ENCODE measurements at places on chromosomes 7 and 10.

- DNase-seq = peak; percentile 89
Observed at GRCh38 chr10:15088428-15089261, at the start of gene ACBD7. Gene ACBD7 (minus strand): TSS chr10:15088776. CDS start chr10:15088728, 48 bp downstream.

- no peak for DNase-seq
Observed at GRCh38 chr10:130642926-130643325, 506.7 kb downstream of the GLRX3 start.

DNA sequence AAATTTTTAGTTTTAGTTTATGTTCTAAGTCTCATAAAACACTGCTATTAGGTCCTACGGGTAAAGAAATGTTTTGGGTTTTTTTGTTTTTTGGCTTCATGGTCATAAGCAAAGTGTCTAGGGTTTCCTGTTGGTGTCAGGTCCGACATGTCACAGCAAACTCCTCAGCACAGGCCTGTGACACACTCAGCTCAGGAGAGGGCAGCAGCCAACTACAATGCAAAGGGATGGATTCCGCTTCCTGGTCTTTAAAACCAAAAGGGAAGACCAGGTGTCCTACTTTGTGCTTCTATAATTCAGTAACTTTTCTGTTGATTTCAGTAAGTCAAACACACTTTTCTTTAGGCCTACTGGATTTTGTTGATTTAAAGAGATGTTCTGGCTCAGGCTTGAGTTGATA is 83.8 kb upstream of the MACROH2A2 start:
- DNase-seq = peak; percentile 28

DNA sequence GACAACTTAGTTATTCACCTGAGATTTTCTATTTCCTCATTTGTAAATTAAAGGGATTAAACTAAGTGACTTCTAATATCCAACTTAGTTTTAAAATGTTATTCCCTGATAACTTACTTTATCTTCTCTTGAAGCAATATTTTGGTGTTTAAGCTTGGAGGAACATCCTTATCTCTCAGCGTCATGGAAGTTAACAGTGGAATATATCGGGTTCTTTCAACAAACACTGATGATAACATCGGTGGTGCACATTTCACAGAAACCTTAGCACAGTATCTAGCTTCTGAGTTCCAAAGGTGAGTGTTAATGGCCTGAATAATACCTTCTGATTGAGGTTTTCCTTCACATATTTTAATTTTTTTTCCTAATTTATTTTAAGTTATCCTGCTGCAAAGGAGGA is 14.1 kb downstream of the HSPA14 start:
- no peak for DNase-seq

DNA sequence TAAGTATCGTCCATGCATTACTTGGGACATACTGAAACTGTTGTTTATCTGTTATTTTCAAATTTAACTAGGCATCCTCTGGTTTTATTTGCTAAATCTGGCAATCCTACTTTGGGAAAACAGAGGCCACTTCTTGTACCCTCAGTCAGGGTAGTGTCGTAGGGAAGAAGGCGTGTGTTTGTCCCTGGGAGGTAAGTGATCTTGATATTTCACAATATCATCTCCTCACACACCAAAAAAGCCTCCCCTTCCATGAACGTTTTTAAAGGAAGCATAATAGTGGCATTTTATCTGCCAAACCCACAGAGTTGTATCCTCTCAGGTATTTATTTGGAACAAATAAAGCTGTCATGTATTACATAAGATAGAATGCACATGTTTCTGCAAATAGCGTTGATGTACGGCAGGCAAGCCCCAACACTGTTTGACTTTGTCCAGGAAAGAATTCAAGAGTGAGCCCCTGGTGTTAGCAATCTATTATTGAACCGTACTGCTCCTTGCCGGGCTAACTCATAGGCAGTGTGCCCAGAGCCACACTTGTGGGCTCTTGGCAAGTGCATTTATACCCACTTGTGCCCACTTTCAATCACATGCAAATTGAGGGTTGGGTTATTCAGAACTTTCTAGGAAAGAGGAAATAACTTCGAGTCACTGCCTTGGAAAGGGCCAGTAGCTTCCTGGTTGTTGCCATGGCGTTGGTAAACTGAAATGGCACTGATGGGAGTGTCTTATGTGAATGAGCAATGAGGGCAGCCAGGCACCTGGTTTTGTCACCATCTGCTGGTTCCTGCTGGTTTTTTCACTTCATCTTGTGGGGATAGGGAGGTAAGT is 266.0 kb downstream of the USP6NL start:
- DNase-seq = peak; percentile 33

DNA sequence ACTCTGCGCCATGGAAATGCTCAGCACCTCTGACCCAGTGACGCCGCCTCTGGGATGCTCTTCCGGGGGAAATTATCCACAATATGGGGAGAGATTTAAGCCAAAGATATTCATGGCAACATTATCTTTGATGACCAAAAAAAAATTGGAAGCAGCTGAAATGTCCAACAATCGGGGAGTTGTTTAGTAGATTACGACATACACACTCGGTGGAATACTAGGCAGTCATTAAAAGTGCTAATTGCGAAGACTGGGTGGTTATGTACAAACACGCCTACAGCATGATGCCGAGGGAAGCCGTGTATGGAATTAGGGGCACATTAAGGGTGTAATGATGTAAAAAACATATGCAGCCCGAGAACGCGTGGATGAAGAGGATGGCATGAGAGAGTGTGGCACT is 75.2 kb downstream of the UNCX start:
- DNase-seq = no peak

GRCh38 chr10:121998462-121998861 is 9.5 kb downstream of the TACC2 start:
- no peak for DNase-seq

- peak; percentile 96 for DNase-seq
Observed at GRCh38 chr7:219581-220150, 27.3 kb downstream of the FAM20C start.

- no peak for DNase-seq
Observed at GRCh38 chr7:1700086-1700485, 30.0 kb downstream of the ELFN1 start.

DNA sequence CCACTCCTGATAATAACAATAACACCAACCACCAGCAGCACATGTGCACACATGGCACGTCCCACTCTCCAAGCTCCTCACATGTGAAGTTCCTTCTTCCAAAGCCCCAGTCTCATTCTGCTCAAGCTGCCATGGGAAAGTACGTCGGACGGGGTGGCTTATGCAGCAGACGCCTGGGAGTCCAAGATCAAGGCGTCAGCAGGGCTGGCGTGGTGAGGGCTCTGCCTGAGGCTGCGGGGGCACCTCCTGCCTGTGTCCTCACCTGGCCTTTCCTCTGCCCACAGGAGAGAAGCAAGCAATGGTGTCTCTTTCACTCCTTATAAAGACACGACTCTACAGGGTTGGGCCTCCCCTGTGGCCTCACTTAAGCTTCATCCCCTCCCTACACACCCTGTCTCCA is 68.8 kb upstream of the INSIG1 start:
- no peak for DNase-seq

GRCh38 chr7:43004082-43004481 is 71.9 kb downstream of the MRPL32 start:
- DNase-seq = no peak

- DNase-seq = no peak
Observed at GRCh38 chr7:132521423-132521822, 54.8 kb downstream of the PLXNA4 start.

- DNase-seq = no peak
Observed at GRCh38 chr10:124650263-124650662, 93.9 kb downstream of the FAM53B start.

DNA sequence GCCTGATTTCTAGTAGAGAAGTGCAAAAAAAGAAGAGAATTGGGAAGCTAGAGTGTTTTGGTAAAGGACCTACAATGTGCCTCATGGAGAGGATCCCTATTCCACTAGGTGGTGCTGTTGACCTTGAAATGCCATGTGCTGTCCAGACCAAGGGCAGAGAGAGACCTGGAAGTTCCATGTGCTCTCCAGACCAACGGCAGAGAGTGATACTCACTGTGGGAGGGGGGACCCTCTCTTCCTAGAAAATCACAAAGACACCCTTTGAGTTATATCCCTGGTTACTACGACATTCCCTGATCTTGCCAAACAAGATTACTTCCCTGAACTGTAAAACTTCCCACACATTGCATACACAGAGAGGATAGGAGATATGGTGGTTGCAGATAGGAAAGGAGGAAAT is 212.7 kb upstream of the ZNF804B start:
- DNase-seq = peak; percentile 58

- no peak for DNase-seq
Observed at GRCh38 chr10:43225004-43225786, 41.7 kb downstream of the RASGEF1A start.

DNA sequence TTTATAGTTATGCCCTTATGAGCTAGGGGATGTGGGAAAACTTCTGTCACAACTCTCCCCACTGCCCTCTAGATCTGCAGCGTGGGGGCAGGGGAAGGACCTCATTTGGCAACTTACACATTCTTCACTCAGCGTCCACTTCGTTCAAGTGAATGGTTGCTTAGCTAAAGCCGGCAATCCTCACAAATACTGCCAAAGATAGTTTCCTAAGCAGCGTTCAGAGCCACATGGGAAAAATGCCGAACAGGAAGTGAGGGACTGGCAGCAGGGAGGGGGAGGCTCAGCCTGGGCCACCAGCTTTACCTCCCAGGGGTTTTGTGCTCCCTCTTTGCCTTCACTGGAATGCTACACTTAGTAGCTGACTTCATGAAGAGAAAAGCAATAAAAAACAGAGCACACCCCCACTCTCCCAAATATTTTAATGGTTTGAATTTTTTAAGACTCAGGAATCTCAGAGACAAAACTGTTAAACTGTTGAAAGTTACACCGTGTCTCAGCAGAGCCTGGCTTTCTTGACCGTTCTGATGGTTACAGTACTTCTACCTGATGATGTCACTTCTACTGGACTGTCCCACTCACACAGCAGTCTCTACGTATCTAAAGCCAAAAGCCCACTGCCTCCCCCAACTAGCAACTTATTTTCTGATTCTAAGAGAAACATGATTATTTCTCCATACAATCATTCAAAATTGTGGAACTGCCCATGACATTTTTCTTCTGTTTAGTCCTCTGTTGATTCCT is 10.4 kb downstream of the GRM3 start:
- peak; percentile 1 for DNase-seq

- DNase-seq = no peak
Observed at GRCh38 chr10:3169673-3170072, 2.9 kb downstream of the PITRM1 start.

GRCh38 chr10:7593063-7593462 is 73.7 kb downstream of the ITIH5 start:
- DNase-seq = no peak

DNA sequence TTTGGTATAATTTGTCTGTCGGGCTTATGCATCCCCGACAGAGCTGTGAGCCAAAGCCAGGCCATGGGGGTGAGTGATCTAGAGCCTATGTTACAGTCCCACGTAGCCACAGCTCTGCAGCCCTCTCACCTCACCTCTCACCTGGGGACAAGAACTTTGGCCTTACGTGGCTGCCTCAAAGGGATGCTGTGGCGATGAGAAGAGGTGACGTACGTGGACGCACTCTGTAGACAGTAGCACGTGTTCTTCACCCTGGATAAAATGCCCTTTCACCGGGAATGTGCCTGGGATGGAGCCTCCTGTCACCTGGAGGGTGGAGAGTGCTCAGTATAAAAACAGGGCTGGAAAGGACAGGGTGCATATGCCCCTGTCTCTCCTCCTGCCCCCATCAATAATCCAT is 5.5 kb downstream of the HKDC1 start:
- DNase-seq = no peak

DNA sequence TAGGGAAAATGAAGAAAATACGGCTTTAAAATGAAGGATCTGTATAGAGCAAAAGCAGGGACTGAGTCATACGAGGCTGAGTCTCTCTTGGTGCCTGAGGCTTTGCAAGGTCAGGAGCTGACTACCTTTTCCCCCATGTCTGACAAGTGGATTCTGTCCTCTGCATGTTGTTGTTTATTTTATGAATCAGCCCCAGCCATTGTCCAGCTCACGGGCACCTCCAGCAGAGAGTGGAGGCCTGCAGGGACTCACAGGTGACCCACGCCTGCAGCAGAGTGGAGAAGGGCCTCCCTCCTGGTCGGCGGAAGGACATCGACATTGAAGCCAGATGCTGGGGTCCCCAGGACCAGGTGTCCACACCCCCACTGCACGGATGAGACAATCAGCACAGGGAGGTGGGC is 233.9 kb downstream of the WDR37 start:
- DNase-seq = no peak

DNA sequence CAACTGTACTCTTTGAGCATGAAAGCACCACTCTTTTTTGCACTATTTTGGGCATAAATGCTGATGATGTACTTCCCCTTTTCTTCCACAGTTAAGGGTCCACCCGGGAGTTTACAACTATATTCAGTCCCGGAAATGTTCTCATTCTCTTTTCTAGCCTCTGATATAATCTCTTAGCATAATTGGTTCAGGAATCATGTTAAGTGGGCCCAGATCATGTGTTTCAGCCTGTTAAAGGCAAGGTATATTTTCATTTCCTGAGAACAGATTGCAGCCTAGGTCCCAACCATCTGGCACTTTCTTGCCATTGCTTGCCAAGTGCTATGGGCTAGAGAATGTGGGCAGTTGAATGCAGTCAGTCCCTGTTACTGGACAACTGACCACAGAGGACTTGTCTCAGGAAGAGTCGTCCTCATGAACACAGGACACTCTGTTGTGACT is 111.4 kb upstream of the GLCCI1 start:
- no peak for DNase-seq

DNA sequence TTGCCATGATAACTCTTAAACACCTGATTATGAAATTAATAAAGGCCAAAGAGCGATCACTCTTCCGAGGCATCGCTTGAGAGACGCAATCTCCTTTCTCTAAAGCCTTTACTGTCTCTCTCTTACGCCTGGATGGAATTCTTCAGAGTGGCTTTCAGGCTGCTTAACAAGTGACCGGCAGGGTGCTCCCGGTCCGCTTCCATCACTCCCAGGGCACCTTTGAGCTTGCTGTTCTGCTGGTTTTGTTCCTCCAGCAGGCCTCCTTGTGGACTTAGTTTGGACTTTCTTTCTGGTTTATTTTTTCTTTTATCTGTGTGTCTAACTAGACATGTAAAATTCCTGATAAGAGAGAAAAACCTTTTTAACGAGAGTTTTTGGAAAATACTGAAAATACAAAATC is 60.9 kb downstream of the MRPL32 start:
- no peak for DNase-seq

DNA sequence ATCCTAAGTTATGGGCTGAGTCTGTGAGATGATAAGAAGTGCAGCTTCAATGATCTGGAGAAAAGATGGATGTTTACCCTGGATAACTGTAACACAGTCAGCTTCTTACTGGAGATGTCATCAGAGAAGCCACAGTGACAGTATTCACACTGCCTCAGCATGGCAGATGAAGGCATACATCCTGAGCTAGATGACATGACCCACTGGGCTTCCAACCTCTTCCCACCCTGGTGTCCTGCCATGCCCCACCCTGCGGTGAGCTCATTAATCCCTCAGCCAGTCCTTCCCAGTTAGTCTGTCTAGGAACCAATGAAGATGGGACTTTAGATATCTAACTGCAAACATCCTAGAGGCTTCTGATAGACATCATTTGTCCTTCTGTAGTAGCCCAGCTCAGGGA is 213.8 kb downstream of the TAX1BP1 start:
- DNase-seq = no peak

GRCh38 chr10:28375399-28376354 is 72.8 kb upstream of the MPP7 start:
- DNase-seq = peak; percentile 76

GRCh38 chr7:95867309-95867708 is 95.0 kb downstream of the DYNC1I1 start:
- DNase-seq = no peak

Measured in Calu3 (cell line).